ENCODE measurements at places on chromosomes 1 and 21. TPM values are rescaled to one million over a fixed set of nuclear protein-coding genes. Genes with fewer than 3 reads are reported as not detected.

The RAVER2 gene
- 5.5 TPM for polyA plus RNA-seq

The PCP4 gene
- not detected for polyA plus RNA-seq

The FAM110D gene
- not detected for polyA plus RNA-seq

The SLC9C2 gene
- not detected for polyA plus RNA-seq

The KANK4 gene
- polyA plus RNA-seq = not detected

The DEDD gene
- polyA plus RNA-seq = 38.0 TPM

The SMIM11 gene
- 7.5 TPM for polyA plus RNA-seq

The CCT8 gene
- polyA plus RNA-seq = 188 TPM

The CREB3L4 gene
- 7.7 TPM for polyA plus RNA-seq

The PWP2 gene
- 12.1 TPM for polyA plus RNA-seq

The CLCA2 gene
- 0.65 TPM for polyA plus RNA-seq

The LRRIQ3 gene
- 1.1 TPM for polyA plus RNA-seq

The TFF2 gene
- not detected for polyA plus RNA-seq

The OR2T11 gene
- not detected for polyA plus RNA-seq

The NPHS2 gene
- polyA plus RNA-seq = not detected

The MMEL1 gene
- 0.10 TPM for polyA plus RNA-seq

The TCHH gene
- not detected for polyA plus RNA-seq

The ANGPTL3 gene
- polyA plus RNA-seq = not detected

The ATP1A4 gene
- polyA plus RNA-seq = not detected

The TP73 gene
- not detected for polyA plus RNA-seq

The LRRC38 gene
- polyA plus RNA-seq = not detected

The OR10Z1 gene
- polyA plus RNA-seq = not detected

The ADAM30 gene
- polyA plus RNA-seq = not detected

The HRNR gene
- polyA plus RNA-seq = not detected

The SPOCD1 gene
- polyA plus RNA-seq = 78.8 TPM

The DIRAS3 gene
- 13.1 TPM for polyA plus RNA-seq

The NBPF20 gene
- 5.7 TPM for polyA plus RNA-seq

The OPRD1 gene
- polyA plus RNA-seq = not detected

The PRR9 gene
- polyA plus RNA-seq = not detected

The C8A gene
- not detected for polyA plus RNA-seq

The WNT4 gene
- polyA plus RNA-seq = not detected

The CDC42BPA gene
- 25.4 TPM for polyA plus RNA-seq

The NAV1 gene
- polyA plus RNA-seq = 17.5 TPM

The USP25 gene
- 35.3 TPM for polyA plus RNA-seq

The RGSL1 gene
- polyA plus RNA-seq = not detected

The ITLN2 gene
- not detected for polyA plus RNA-seq

The AIRE gene
- not detected for polyA plus RNA-seq

The TNFRSF8 gene
- polyA plus RNA-seq = 0.22 TPM

The S100A5 gene
- 0.25 TPM for polyA plus RNA-seq

The CNTN2 gene
- polyA plus RNA-seq = not detected

The PM20D1 gene
- 0.09 TPM for polyA plus RNA-seq

The ELAPOR1 gene
- 0.88 TPM for polyA plus RNA-seq

The OR6Y1 gene
- polyA plus RNA-seq = not detected

The C4BPA gene
- polyA plus RNA-seq = not detected

The LIN28A gene
- not detected for polyA plus RNA-seq

The ACTRT2 gene
- not detected for polyA plus RNA-seq

The SYT14 gene
- 3.7 TPM for polyA plus RNA-seq

The COX20 gene
- 45.8 TPM for polyA plus RNA-seq

The SLC35D1 gene
- polyA plus RNA-seq = 28.9 TPM

Data from AG04450 (cell line).